ENCODE measurements at places on chromosomes 4 and X.

DNA sequence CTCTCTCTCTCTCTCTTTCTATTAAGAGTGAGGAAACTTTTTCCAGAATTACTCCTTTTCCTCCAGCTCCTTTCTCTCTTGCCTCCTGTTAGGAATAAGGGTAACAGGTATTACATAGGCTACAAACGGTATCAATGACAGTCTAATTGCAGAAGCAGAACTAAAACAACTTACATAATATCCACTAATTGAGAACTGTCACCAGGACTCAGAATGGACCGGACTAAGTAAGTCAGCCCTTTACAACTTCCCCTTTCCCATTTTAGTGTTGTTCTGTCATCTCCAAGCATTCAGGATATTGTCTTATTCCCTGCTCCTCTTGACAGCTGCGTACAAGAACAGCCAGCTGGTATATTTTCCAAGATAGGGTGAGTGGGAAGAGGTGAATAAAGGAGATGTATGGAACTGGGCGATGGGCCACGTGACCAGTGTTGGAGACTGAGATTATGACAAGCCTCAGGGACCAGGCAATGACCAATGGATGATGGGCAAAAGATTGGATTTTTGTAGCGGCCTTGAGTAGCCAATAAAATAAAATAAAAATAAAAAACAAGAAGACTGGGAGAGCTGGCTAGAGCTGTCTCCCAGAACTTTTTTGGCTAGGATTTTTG is 2.3 kb upstream of the FNIP2 start:
- no peak for DNase-seq

GRCh38 chr4:113604955-113605354 is 156.6 kb downstream of the CAMK2D start:
- DNase-seq: no peak

DNA sequence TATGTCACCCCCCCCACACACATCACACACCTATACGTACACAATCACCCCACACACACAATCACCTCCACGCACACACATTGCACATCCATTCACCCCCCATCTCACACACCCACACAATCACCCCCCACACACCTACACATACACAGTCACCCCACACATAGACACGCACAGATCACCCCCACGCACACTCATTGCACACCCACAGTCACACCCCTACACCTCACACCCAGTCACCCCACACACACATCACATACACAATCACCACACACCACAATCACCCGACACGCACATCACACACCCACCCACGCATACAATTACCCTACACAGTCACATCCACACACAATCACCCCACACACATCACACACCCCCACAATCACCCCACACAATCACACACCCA is 15.9 kb upstream of the TADA2B start:
- DNase-seq: no peak

DNA sequence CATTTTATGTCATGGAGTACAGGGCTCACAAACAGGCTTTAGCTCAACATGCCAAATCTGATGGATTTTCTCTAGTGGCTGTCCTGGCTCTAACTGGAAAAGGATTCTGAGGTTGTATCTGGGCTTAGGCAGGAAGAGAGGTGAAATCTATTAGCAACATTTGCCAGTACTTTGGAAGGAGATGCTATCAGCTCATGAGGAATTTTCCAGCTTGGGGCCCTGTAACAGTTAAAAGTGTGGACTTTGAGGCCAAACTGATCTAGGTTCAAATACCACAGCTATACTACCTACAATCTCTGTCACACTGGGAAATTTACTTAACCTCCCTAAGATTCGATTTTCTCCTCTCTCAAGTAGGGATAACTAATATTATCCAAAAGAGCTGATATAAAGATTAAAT is 119.0 kb upstream of the HCCS start:
- DNase-seq: no peak

- DNase-seq: no peak
These were observed 22.2 kb downstream of the IL2 start for GRCh38 chr4:122434285-122434684.

DNA sequence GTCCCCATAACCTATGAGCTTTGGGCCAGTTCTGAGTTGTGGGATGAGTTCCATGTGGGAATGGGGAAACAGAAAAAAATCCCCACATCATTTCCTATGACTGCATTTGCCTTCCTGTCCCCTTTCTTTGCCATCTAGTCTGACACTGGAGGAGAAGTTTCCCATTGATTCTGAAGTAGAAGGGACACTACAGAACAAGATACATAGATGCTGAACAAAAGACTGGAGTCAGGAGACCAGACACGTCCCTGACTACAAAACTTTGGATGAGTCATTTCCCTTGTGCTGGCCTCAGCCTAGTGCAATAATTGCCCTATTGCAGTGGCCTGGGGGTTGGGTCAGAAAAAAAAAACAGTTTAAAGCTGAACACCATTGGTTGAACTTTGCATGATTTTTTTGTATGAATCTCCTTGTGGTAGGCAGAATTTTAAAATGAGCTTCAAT is 22.1 kb downstream of the BEX3 start:
- DNase-seq: no peak

- DNase-seq: peak; percentile 81
These were observed 41.0 kb upstream of the UCP1 start for GRCh38 chr4:140609548-140610425.

- no peak for DNase-seq
These were observed 114.8 kb upstream of the ADRA2C start for GRCh38 chr4:3651267-3651845.

- no peak for DNase-seq
These were observed 13.7 kb upstream of the RASGEF1B start for GRCh38 chr4:81485310-81485980.

DNA sequence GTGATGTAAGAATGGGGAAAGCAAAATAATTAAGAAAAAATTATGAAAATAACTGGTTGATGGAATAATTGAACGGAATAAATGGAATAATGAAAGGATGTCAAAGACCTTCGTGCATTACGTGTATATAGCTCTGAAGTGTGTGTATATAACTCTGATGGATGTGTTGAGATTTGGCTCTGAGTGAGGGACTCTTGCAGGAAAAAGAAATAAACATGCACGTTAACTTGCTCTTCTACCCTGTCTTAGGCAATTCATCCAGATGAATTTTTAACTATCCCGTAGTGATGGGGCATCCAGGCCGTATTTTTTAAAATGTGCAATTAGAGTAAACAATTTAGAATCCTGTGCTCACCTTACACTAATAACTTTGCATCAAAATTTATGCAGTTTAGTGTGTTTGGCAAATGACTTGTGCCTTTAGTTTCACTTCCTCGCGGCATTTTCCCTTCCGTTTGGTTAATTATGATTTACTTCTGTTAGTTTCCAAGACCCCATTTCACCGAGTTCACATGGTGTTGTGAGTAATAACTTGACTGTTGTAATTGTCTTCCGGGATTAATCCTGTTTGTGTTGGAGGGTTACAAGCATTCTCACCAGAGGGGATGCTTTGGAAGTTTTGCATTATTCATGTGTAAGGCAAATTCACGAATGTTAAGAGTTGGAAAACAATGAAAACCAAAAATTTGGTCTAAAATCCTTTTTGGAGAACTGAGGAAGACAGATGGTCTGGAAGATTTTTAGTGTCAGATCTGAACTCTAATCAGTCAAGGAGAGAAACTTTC is 256.5 kb upstream of the FAT1 start:
- no peak for DNase-seq

DNA sequence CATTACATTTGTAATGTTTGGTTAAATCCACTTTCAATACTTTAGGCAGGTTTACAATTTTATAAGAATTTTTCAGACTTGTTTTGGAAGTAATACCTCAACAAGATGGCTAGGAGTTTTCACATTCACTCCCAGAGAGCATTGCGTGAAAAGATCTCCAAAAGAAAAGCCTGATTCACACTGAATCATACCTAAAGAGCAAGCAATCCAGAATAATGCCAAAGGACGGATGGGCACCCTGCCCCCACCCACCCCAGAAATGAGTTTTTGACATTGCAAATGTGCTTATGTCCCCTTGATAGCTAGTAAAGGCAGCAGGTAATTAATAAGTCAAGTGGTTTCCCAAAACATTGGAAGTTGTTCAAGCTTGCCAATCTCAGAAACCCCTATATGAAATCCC is 557.7 kb upstream of the TENM3 start:
- DNase-seq: no peak

GRCh38 chrX:6383917-6384316 is 151.0 kb downstream of the VCX3A start:
- peak; percentile 21 for DNase-seq

GRCh38 chrX:103442536-103442901 is 66.2 kb downstream of the BEX3 start:
- DNase-seq: no peak

DNA sequence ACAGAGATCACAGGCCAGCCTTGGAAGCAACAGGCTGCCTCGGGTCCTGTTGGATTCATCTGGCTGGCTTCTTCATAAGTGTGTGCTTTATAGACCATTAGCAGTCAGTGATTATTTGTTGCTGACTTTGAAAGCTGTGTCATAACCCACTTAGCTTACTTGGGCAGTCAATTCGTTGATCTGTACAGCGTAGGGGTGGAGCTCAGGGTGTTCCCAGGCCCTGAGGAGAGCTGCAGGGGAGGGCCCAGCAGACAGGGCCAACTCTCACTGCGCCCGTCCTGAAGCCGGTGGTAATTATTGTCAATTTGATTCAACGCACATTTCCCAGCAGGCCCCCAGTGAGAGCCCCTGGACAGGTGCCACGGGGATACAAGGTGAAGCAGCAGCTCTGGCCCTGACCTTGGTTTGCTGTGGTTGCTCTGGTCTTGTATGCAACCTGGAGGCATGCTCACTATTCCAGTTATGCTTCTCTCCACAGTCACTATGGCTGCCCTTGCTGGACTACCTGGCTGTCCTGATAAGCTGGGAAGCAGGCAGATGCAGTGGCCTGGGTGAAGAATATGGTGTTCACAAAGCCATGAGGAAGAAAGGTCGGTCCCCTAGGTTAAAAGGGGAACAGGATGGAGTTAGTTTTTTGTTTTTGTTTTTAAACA is 40.1 kb upstream of the HMGB3 start:
- no peak for DNase-seq

DNA sequence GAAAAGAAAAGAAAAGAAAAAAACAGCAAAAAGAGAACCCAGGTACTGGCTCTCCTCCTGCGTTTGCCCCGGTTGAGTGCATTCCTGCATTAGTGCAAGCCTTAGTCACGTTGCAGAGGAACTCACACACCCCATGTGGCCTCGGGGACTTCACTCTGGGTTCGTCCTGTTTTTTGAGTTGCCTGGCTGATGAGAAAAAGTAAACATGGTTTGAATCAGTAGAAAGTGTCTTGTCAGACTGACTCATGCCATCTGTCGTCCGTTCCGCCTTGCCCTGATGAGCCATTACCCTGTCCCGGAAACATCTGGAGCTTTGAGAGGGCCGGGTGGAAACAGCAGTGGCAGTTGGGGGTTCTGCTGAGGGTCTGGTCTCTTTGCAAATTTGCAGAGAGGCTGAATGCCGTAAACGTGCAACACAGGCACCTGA is 16.3 kb downstream of the CD99 start:
- DNase-seq: no peak

DNA sequence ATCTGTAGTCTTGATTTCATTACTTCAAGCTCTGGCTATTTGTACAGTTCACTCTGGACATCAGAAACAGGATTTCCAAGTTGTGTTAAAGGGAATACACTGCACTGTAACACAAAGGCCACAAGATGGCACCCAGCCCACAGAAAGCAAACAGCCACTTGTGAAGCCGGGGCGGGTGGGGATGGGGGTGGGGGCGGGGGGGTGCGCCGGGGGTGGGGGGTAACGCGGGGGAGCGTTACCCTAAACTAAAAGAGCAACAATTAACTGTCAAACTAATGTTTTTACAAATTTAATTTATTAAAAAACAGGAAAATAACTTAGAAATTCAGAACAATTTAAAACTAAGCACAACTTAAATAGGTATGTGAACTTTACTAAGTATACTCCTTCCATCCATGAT is 27.3 kb downstream of the PRDX4 start:
- peak; percentile 3 for DNase-seq

DNA sequence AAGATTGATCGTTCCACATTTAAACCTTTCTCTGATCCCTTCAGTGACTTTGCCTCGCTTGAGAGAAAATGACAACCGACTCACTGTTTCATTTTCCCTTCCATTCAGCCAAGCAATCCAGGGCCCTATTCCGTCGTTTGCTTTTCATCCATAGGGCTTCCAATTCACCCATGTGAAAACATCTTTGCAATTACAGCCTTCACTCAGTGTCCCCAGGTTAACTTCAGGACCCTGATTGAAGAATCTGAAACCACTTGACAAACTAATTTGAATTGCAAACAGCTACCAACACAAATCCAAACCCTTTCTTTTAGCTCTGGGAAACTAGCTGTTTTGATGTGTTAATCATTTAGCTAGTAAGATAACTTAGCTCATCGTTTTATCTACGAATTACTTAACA is 120.2 kb upstream of the FAM9C start:
- DNase-seq: no peak

- DNase-seq: no peak
These were observed 833.1 kb downstream of the C4orf33 start for GRCh38 chr4:129929052-129929451.

- no peak for DNase-seq
These were observed 32.5 kb upstream of the FRAS1 start for GRCh38 chr4:78024576-78025091.

GRCh38 chr4:3304831-3305609 is 12.2 kb downstream of the RGS12 start:
- no peak for DNase-seq

- DNase-seq: no peak
These were observed 158.8 kb downstream of the CAMK2D start for GRCh38 chr4:113602646-113603228.

GRCh38 chrX:127025013-127025412 is 205.5 kb downstream of the PRR32 start:
- DNase-seq: no peak

GRCh38 chr4:187814737-187815465 is 180.7 kb upstream of the ZFP42 start:
- peak; percentile 43 for DNase-seq

DNA sequence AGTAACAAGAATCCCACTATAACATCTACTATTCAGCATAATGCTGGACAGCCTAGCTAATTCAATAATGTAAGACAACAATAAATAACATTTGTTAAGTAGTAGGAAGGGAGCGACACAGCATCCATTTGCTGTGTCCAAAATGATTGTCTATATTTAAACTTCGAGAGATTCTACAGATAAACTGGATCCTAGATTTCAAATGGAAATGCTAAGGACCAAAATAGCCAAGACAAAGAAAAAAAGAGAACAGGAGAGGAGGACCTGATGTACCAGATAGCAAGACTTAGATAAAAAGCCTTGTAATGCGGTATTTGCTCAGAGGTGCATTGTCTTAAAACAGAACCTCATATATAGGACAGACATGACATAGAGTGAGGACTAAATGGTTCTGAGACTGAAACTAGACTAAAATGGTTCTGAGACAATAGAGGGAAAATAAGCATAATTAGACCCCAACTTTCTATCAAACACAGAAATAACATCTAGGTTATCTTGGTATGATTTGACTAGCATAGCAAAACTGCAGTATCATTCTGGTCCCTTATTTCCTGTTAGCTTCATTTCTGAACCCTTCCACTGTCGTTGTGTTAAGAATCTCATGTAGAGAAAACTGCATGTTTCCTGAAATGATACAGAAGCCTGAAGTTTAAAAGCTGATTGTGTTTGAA is 3.8 kb downstream of the HPGDS start:
- no peak for DNase-seq

Data from DMS153 (cell line).